ENCODE measurements at places on chromosomes 4 and X.

- no peak for DNase-seq
These were observed 444 bp upstream of the APBB2 start for GRCh38 chr4:41214825-41215146.

GRCh38 chrX:1871887-1872286, 257.0 kb downstream of the ASMT start:
- no peak for DNase-seq

DNA sequence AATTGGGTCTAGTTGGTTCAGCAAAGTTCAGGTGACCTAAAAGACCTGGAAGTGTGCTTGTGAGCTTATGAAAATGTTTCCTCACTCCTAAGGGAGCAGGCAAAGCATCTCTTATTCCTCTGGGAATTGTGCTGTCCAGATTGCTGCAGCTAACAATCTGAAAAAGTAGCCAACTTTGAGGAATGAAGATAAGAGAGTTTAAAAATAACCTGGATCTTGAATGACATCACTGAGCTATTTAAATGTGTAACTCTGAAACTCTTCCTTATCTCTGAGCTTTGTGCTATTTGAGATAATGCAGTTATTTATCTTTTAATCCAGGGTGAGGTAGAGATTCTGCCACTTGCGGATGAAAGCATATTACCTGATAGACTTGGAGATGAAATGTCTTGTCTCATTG, 384.8 kb downstream of the PPP4R3C start:
- no peak for DNase-seq

GRCh38 chr4:20624793-20625374, 75.4 kb upstream of the PACRGL start:
- DNase-seq, result no peak

DNA sequence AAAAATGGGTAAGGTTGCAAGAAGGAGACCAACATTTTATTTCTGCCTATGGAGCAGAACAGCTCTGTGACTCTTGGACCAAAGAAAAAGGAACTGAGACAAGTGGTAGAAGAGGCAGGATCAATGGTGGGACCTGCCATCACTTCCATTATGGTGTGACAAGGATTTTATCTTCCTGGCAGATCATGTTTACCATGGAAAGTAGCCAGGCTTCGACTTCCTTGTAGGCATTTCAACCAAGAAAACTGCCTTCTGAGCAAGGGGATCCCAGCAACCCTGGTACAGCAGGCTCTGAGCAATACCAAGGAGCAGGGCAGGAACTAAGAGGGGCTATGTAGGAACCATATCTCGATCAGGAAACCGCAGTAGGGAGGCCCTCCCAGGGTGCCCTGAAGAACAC, 317.4 kb downstream of the IQCM start:
- no peak for DNase-seq

DNA sequence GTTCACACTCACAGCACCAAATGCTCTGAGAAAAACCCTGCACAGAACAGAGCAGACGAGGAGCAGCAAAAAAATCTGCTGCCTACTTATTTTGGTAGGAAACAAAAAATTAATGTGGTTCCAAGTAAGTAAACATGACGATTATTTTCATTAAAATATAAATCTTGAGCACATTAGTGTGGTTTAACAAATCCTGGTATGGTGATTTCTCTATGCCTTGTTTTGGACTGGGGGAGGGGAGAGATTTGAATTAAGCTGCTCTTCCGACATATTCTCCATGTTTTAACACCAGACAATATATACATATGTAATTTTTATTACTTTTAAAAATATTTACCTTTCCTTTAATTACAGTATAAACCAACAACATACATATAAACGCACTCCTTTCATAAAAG, 1.8 kb downstream of the CAMK2D start:
- DNase-seq, result no peak

DNA sequence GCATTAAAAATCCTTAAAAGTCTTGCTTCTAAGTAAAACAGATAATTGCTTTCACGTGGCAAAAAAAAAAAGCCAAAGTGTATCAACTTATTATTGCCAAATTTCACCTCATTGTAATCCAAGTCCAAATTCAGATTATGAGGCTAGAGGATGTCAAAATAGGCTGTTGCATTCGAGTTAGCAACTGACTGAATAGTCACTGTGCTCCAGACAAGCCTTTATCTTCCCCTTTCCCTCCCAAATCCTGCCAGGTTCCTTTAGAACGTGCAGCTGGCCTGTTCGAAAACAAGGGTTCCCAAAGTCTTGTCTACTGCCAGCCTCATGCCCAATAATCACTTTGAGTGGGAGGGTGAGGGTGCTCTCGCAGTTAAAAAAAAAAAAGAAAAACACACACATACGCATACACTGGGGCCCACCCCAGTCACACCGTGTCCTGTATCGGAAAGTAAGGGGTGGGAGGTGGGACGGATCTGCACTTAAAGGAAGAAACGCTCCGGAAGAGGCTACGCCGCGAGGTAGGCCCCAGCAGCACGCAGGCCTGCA, 603 bp downstream of the MAD2L1 start:
- DNase-seq, result no peak

- DNase-seq, result no peak
These were observed 43.4 kb downstream of the SHROOM2 start for GRCh38 chrX:9829308-9830267.

DNA sequence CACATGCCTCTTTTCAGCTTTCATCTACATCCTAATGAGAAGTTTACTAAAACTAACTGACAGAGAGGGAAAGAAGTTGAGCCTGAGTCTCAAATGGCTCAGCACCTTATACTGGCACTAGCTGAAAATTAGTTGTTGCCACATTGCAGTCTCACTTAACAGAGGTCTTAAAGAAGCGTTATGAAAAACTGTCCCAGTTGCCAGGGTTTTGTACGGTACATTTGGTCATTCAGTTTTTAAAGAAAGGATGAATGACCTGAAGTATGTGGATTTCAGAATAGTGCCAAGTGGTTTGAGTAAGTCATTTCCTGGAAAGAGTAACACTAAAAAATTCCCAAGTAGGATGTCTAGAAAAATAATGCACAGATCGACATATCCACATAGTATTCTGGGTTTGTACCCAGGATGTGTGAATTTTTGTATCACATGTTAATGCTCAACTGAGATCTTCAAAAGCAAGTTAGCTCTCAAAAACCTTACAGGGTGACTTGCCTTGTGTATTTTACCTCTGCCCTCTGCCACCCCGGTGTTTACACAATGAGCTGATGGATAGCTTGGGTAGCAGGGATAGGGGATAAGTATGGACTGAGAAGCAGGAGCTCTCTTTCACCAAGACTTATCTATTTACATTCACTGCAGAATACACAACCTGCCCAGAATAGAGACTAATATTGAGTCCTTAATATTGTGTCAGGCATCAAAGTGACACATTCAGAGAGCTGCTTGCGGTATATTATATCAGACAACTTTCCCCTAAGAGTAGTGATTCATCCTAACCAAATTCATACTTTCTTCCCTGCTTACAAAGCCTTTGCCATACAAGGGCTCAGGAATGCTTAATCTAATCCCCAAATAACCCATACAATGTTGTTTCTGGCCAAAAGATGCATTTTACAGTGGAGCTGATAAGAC, 1075.7 kb upstream of the PABPC4L start:
- no peak for DNase-seq

DNA sequence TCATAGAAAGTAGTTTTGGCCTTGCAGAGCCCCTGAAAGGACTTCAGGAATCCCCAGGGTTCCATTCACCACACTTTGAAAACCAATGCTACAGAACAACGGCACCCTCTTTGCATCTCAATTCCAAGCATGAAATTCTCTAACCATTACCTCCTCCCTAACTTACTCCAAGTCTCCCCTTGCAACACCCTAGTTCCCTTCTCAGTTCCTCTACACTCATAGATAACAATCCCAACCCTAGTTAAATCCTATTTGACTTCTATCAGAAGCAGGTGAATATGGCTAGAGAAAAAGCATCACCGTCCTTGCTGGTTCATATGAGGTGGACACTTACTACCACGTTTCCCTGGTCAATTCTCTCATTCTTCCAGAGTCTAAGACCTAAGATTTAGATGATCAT, 2.4 kb downstream of the RCHY1 start:
- DNase-seq, result no peak

All from cortex of kidney (tissue), 1 donor.